SK-N-DZ (cell line): ENCODE measurements at places on chromosomes 2 and 18.

DNA sequence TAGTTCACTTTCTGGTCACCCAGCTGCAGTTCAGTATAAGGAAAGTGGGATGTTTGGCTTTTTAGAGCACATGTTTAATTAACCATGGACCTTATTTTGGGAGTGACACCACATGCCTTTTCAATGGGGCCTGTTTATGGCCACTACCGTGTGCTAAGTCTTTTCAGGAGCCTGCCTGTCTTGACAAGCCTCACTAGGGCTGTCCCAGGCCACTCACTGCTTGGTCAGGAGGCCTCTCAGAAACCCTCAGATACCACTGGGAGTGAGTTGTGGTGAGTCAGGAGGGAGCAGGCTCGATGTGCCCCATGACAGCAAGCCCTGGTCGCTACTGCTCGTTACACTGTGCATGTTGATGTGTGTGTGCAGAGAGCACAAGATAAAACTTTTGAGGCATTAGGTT, 123.0 kb downstream of the MAP4K4 start:
- DNase-seq: no peak

GRCh38 chr2:19899985-19900930, 1.5 kb downstream of the TTC32 start:
- DNase-seq: no peak

DNA sequence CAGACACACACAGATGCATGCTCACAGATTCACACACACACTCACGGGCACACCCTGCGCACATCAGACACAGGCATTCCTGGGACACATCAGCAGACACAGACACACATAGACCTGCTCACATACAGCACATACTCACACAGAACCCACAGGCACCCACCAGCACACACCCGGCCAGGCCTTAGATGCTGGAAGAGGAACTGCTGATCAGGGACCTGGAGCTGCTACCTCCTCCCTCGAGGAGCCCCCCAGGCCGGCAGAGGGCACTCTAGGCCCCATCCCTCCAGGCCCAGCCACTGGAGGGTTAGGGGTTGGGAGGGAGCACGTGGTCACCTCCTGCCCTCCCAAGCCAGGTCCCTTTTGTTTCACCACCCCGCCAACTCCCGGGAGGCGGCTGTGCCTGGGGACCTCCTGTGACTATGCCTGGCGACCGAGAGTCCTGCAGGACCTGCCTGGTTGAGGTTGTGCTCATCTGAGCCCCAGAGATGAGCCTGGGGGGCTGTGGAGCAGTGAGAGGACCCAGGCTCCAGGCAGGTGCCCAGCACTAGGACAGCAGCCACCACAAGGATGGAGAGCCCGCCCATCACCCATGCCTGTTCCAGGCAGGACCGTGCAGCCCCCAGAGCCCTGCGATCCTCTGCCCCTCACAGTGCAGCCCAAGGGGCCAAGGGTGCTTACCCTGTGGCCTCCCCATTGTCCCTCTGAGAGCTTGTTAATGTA, 21.0 kb upstream of the PTMA start:
- DNase-seq: peak; percentile 94

- no peak for DNase-seq
These were observed 33.1 kb downstream of the SS18 start for GRCh38 chr18:26057344-26057773.

- no peak for DNase-seq
These were observed 25.2 kb downstream of the PDE11A start for GRCh38 chr2:178047391-178047790.

DNA sequence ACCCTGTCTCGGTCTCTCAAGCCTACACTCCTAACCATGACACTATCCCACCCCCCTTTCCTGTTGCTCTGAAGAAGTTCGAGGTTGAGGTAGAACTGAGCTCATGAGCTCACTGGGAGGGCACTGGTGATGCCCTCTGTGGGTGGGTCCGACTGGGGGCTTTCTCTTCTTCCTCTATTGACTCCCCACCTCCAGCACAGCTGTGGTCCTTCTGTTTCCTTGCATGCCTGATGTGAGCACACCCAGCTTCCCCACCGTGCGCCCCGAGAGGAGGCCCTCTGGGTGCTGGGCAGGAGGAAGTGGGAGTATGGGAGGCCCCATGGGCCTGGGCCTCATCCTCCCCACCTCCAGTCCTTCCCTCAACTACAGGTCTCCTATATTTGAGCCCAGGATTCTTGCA, 20.9 kb downstream of the SPEG start:
- DNase-seq: no peak

GRCh38 chr2:172196768-172197431, 94.2 kb upstream of the DLX2 start:
- DNase-seq: no peak

GRCh38 chr2:32712870-32713269, 85.0 kb downstream of the TTC27 start:
- no peak for DNase-seq

- no peak for DNase-seq
These were observed 102.4 kb downstream of the GALNT3 start for GRCh38 chr2:165691615-165692014.

GRCh38 chr2:222548992-222549391, 106.9 kb downstream of the FARSB start:
- no peak for DNase-seq

- DNase-seq: no peak
These were observed 4.7 kb upstream of the THNSL2 start for GRCh38 chr2:88165332-88166003.

DNA sequence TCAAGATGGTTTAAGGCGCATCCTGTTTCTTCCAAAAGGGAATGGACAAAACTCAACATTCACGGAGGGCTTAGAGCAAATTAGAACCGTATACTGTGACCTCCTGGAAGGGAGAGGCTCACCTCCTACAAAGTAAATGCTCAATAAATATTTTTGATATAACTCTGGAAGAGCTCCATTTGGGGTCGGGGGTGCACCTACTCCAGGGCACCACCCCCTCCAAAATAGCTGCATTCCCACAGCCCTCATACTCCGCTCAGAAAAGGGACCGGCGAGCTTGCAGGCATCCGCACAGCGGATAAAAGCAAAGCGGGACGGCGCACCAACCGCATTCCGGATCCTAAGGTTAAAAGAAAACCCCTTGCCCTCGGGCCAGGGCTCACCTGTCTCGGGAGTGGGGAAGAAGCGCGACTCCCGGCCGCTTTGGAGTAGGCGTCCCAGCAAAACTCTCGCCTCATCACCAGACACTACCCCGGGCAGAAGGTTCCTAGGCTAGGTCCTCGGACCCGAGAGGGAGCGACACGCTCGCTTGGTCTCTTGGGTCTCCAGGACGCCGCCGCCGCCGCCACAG, 378 bp downstream of the WDPCP start:
- peak; percentile 10 for DNase-seq

DNA sequence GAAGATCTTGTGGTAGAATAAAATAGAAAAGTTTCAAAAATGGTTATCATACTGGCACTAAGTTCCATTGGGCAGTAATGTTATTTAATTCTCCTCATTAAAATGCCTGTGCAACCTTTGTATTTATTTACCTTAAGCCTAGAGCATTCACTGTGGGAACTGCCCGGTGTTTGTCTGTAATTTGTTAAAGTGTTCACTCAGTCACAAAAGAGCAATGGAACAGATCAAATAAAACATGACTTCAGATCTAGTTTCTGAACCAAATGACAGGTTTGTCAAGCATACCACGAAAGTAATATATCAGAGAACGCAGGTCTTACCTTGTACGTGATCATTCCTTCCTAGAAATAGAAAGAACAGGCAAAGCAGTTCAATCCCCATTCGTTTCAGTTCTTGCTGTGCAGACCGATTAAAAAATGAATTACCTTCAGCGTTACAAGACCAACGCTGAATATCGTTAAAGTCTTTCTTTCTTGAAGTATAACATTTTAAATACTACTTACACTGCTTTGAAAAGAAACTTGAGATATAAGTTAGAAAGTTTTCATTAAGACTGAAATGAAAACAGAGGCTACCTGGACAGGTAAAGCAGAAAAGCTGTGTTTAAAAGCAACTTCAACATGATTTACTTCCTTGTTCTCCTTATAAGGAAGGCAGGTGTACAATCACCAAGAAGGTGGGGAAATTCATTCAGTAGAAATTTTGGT, at the start of gene ITGB6:
Gene ITGB6, minus strand, starts transcription at position 590 of the 707 bp plus-strand sequence. Its CDS starts 209 bp downstream, at position 381.
- DNase-seq: no peak

- peak; percentile 51 for DNase-seq
These were observed 18.8 kb downstream of the ZNF385B start for GRCh38 chr2:179842498-179843153.

- DNase-seq: no peak
These were observed 29.4 kb downstream of the PDCL3 start for GRCh38 chr2:100592226-100592625.

- no peak for DNase-seq
These were observed 34.0 kb upstream of the PLA2R1 start for GRCh38 chr2:160096409-160096808.

DNA sequence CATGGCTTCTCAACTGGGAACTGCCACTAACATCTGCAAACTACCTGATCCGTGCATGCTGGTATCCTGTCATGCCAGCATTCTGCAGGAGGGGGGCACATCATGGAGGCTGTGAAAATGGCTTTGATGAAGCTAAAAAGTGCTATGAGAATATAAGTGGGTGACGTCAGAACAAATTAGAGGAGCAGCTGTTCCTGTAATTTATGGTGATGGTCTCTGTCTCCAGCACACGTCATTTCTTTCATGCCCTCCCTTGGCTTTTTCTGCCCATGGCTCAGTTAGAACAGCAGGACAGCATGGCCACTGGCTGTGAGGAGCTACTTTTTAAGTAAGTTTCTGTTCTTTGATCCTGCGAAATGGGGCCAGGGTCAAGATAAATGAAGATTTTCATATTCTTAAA, 466.3 kb downstream of the THSD7B start:
- no peak for DNase-seq

DNA sequence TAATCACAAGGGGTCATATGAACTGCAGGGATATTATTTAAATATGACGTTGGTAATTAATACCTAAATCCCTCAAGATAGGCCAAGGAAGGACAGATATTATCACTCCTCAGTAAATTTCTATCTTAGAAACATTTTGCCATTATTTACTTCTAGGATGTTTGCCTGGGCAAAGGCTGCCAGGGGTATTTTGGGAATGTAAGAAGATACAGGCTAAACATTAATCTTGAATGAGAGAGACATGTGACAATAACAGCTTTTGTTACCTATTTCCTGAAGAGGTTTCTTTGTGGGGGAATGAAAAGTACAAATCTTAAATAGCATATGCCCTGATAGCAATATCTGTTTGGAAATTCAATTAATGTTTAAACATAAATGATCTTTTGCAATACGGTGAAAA, 756 bp upstream of the CCDC195 start:
- no peak for DNase-seq

GRCh38 chr2:97663962-97664635, at the start of gene ACTR1B:
TSS of gene ACTR1B (minus strand) at chr2:97664044. CDS start at chr2:97663890, 154 bp downstream.
- peak; percentile 99 for DNase-seq

DNA sequence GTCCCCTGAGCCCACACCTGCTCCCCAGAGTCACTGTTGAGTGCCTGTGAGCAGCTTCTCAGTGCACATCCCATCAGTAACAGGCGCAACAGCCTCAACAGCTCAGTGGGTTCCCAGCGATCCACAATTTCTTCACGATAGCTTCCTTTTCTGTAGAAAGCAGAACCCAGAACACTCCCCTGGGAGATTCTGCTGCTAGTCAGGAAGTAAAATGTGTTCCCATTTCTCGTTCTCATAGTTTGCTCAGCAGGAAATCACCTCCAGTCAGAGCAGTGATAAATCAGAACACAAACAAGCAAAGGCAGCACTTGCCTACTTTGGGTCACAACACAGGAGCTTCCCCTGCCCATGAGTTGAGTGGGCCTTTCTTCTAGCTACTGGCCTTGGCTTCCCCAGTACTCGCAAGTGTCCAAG, 48.9 kb upstream of the ATG16L1 start:
- DNase-seq: no peak

- no peak for DNase-seq
These were observed 314.8 kb downstream of the TSN start for GRCh38 chr2:122070241-122070731.

DNA sequence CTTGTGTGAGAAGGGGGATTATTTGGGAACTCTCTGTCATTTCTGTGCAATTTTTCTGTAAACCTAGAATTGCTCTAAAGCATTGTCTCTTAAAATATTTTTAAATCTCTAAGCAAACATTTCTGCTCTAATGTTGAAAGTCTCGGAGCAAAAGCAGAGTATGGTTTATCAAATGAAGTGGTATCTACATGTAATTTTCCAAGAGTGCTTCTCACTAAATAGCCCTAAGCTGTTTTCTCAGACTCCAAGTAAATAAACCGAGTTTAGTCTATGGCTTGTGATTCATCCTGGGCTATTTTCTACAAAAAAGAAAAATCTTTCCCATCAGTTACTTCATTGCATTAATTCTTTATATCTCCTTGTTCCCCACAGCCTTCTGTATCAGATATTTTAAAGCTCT, 90.8 kb downstream of the METTL4 start:
- no peak for DNase-seq

GRCh38 chr2:209431701-209432100, 7.9 kb downstream of the MAP2 start:
- DNase-seq: no peak

- peak; percentile 22 for DNase-seq
These were observed 45.5 kb upstream of the CAB39 start for GRCh38 chr2:230666885-230667712.

GRCh38 chr2:236536727-236537398, 32.8 kb upstream of the ACKR3 start:
- DNase-seq: no peak
